ENCODE measurements at places on chromosomes 16 and 17. TPM values are rescaled to one million over a fixed set of nuclear protein-coding genes. Genes with fewer than 3 reads are reported as not detected.

GRCh38 chr17:60767744-60768308, 90.2 kb downstream of the BCAS3 start:
- no peak for DNase-seq

CALB2 gene
- 7.7 TPM for total RNA-seq

ZNF205 gene
- 18.3 TPM for total RNA-seq

SULT1A3 gene
- total RNA-seq = 7.8 TPM

- DNase-seq = no peak
Observed at GRCh38 chr17:16439303-16439791, 24.0 kb downstream of the TRPV2 start.

DNA sequence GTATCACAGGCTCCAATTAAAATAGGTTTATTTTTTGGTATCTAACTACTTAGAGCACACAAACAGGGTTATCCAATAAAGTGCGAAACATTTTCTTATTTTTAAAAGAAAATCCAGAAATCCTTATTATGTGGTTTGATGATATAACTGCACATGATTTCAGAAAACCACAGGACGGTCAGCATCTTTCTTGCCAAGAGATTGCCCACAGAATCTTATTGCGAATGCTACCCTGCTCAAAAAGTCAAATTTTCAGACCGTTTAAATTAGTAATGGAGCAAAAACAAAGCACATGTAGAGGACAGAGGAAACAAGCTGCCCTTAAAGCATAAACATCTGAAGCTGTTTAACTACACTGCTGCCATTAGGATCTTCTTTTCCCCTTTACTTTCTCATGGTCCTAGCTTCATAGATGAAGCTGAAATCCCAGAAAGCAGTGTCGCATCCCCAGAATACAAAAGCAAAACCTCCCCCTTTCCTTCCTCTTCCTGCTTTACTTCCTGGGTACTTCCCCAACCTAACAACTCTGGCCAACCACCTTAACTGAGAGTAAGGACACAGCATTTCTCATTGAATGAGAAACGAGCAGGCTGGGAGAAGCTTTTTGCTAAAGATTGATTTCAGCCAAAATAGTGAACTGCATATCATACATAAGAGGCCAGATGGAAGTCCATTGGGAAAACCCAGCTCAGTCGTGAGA, 43.7 kb downstream of the CMTM4 start:
- DNase-seq = no peak

GNG13 gene
- total RNA-seq = not detected

DNA sequence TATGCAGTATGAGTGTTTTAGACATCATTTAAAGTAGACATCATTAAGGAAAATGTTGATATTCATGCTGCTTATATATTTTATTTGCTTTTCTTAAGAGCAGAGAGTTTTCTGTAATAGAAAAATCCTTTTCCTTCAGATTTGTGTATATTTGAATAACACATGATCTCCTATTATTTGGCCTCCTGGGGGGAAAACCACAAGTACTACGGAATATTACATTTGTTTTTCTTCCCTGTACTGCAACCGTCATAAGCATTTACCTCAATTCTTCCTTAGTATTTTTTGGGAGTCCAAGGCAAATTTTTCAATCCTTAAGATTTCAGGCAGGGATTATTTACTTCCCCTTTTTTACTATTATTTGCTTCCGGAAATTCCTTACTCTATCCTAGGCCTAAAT, 6.0 kb downstream of the RSPRY1 start:
- no peak for DNase-seq

DNA sequence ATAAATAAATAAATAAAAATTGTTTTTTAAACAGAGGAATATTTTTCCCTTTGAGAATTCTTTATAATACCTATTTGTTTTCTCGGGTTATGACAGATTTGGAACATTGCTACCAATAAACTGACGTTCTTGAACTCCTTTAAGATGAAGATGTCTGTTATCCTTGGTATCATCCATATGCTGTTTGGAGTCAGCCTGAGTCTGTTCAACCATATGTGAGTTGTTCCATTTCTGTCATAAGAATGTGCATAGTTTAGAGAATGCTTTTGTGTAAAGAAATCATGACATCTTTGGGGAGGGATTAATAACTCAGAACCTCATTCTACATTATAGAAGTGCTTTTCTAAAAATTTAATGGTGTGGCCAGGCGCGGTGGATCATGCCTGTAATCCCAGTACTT, 37.2 kb upstream of the NAGLU start:
- peak; percentile 11 for DNase-seq

DNA sequence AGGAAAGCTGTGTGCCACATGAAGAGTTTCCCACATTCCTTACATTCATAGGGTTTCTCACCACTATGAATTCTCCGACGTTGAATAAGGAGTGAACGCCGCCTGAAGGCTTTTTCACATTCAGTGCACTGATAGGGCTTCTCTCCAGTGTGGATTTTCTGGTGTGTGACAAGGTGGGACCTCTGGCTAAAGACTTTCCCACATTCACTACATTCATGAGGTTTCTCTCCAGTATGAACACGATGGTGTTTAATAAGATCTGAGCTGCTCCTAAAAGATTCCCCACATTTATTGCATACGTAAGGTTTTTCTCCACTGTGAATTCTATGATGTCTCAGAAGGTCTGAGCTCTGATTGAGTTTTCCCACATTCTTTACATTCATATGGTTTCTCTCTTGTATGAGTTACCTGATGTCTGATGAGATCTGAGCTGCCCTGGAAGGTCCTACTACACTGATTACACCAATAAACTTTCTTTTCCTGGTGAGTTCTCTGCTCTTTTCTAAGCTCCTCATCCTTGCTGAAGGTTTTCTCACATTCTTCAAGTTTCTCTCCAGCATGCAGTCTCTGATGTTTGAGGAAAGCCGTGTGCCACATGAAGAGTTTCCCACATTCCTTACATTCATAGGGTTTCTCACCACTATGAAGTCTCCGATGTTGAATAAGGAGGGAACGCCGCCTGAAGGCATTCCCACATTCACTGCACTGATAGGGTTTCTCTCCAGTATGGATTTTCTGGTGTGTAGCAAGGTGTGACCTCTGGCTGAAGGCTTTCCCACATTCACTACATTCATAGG, 10.0 kb downstream of the ZNF594 start:
- no peak for DNase-seq

DNA sequence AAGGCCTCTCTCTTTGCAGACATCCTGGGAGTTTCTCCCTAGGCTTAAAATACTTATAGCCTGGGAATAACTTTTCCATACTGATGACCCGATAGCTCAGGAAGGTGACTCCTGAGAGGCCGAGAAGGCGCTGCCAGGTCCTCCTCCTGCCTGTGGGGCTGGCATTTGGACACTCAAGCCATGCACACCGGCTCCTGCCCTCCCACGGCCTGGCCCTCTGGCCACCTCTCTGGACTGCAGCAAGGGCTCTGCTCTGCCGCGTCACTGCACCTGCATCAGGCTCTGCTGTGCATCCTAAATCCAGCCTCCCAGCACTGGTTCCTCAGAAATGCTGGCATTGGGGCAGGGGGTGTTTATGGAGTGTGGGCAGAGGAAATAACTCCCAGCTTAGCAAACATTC, 14.2 kb downstream of the KCNG4 start:
- no peak for DNase-seq

- no peak for DNase-seq
Observed at GRCh38 chr16:65598621-65599020, 476.8 kb upstream of the CDH11 start.

TP53TG3F gene
- total RNA-seq = not detected

DNA sequence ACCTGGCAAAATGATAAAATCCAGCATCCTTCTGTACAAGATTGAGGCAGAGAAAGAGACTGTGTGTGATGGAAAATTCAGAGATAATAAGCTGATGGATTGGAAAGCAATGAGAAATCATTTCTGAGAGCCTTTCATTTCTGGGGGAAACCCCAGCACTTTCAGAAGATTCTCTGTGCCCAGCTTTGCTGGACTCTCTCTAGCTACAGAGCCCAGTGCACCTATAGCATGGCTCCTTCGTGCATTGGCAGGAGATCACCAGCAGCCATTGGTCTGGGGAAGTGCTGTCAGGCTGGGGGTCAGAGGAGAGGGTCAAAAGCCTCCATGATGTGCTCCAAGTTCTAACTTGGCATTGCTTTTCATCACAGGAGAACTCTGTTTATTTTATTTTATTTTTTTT, 259.9 kb downstream of the SOX9 start:
- no peak for DNase-seq

DNA sequence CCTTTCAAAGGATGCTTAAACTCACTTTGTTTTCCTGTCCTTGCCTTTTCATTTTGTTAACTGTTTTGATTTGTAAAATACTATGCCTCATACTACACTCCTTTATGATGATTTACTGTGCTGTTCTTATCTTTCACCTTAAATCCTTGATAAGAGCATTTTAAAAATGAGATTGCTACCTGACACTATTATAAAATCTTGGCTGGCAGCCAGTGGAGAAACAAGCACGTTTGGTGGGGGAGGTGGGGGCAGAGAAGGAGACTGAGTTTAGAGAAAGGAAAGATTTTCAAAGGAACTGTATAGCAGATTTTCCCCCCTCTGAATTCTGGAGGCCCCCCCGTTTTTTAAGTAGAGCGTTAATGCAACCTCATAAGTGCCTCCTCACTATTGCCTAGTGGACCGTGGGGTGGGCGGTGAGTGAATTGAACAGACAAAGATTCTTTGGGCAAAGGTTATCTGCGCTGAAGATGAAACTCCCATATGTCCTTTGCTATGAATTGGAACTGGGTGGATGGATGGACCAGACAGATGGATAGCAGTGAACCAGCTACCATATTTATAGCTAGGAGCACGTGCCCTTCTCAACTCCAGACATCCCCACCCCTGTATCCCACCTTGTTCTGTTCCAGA, 200.2 kb downstream of the CCDC182 start:
- no peak for DNase-seq

SLC9A5 gene
- total RNA-seq = 0.53 TPM

DNA sequence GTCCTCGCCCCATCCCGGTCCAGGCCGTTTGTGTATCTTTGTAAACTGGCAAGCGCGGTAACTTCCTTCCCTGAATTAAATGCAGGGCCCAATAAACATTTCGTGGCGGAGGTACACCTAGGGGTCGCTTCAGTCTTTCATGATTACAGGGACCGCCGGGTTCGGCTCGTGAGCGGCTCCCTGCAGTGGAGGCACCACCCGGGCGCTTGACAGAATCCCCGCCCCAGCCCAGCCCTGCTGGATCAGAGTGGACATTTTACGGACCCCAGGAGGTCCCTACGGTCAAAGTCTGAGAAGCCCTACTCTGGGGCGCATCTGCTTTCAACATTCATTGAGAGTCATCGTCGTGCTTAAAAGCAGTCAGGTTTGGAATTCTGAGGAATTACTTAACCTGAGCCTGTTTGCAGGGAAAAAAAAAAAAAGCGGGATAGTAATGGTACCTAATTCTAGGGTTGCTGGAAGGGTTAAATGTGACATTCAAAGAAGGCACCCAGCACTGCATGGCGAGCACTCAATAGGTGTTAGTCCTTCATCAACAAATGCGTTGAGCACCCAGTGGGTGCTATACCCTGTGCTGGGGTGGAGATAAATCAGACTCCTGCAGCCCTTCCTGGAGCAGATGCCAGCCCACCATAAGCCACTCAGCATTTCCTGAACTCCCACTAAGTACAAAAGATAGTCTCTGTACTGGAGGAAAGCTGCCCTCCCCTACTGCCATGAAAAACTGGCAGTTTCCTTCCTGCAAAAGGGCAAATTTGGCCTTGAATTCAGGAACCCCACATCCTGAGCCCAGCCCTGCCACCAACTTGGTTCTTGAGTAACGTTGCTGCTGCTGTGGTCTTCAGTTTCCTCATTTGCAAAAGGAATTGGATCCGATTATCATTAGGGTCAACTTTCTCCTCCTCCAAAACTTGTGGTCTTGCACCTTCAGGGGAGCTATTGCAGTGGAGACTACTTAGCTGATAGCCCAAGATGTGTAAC, 658 bp upstream of the DUSP3 start:
- DNase-seq = no peak

DNA sequence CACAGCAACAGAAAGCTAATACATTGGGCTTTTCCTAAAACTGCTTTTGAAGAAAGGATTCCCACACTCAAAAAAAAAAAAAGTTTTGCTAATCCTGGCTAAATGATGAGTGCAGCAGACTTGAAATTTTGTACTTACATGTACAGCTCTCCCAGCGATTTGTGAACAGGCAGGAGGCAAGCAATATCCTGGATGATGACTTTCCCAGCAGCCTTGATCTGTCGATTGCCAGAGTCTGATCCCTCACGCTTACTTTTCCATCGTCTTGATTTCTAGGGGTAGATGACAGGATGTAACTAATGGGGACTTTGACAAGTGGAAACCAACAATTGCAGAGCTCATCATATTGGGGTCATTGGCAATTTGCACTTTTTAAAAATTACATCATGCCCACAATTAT, 91.4 kb downstream of the WDR59 start:
- DNase-seq = no peak

- DNase-seq = no peak
Observed at GRCh38 chr16:29943846-29944799, 17.8 kb upstream of the TMEM219 start.

DNA sequence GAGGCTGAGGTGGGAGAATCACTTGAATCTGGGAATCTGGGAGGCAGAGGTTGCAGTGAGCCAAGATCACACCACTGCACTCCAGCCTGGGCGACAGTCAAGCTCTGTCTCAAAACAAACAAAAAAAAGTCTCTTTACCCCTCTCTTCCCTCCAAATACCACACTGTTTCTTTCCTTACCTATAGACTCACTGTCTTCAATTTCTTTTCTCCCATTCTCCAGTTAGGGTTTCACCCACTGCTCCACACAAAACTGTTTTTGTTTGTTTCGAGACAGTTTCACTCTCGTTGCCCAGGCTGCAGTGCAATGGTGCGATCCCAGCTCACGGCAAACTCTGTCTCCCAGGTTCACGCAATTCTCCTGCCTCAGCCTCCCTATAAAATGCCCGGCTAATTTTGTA, 6.1 kb upstream of the CD2BP2 start:
- DNase-seq = no peak

TNFSF12 gene
- total RNA-seq = 28.4 TPM

GRCh38 chr17:44661835-44662234, 5.6 kb downstream of the MEIOC start:
- DNase-seq = no peak

GRCh38 chr16:64440421-64440831, 681.4 kb downstream of the CDH11 start:
- DNase-seq = no peak

RNU2-1 gene
- not detected for total RNA-seq

- DNase-seq = no peak
Observed at GRCh38 chr16:89057738-89058137, 35.9 kb upstream of the ACSF3 start.

DNA sequence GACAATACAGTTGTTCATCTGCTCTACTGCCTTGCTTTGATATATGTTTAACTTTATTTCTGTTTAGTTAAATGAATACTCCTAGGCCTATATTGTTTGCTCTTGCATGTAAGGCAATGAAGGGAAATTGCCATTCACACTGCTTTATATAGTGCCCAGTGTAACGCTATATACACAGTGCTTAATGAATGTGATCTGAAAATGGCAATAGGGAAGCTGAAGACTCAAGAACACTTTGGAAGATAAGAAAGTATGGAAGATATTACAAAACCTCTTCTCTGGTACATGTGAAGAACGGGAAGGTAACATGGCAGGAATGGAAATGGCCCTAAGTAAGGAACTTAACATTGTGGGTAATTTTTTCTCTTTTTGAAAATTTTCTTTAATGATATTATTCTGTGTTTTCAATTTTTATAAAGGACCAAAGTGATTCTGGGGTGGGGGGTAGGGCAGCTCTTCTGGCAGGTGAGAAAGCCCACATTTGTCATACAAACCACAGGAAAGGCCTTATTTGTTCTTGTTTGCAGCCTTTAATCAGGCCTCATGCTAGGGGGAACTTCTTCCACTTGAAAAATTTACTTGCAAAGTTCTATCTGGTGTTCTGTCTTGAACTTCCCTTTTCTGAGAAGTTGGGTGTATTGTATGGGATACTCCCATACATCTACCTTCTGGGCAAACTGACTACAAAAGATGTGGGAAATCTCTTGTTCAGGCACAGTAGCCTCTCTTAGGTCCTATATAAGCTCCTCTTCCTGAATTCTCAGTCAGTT, 100.8 kb upstream of the CORO6 start:
- no peak for DNase-seq

Data from suprapubic skin (tissue), 4 donors.